ENCODE measurements at places on chromosomes 2 and 18.

- DNase-seq, result no peak
Measured at GRCh38 chr18:46842583-46842982, 74.7 kb downstream of the PIAS2 start.

DNA sequence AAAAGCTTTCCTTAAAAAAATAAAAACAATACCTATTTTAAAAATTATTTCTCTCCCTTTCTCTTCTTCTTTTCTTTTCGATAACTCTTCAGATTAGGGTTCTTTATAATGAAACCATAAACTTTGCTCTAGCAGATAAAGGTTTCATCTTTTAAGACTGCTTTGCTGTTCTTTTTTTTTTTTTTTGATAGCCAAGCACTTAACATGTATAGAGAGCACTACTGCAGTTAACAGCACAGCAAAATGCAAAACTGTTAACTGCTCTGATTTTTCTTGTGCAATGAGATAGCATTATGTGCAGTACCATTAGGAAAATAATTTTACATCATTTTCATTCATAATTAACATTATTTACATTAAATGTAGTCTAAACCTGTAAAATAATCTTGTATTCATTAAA is 36.3 kb downstream of the GALNT1 start:
- no peak for DNase-seq

- no peak for DNase-seq
Measured at GRCh38 chr2:19360966-19361321, 2.5 kb upstream of the OSR1 start.

DNA sequence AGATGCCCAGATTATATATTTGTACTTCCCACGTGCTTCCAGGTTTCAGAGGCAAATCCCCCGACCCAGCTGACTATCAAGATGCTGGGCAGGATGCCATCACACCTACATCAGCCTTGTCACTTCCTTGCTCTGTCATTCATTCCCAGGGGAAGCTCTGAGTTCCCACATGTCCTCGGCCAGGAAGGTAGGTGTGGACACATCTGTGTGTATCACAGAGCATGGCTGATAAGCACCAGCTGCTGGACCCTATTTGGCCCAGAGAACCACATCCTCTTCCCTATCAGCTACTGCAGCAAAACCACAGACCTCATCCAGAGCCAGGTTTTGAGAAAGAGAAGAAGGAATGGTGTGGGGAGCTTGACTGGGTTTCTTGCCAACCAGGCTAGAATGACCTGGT is 31.9 kb upstream of the ITGA6 start:
- no peak for DNase-seq

GRCh38 chr2:40363631-40364030 is 88.3 kb downstream of the SLC8A1 start:
- no peak for DNase-seq

All from activated naive CD8-positive, alpha-beta T cell treated with anti-CD3 and anti-CD28 coated beads, Interleukin-2, amount 50 U/mL, for 16 hours (primary cell).